Stimulated activated CD8-positive, alpha-beta memory T cell treated with anti-CD3 and anti-CD28 coated beads, Interleukin-4, amount 100 ng/mL, for 4 hours (primary cell): ENCODE measurements at places on chromosomes 12 and 14.

GRCh38 chr12:128513331-128513730, 246.4 kb downstream of the TMEM132C start:
- no peak for DNase-seq

DNA sequence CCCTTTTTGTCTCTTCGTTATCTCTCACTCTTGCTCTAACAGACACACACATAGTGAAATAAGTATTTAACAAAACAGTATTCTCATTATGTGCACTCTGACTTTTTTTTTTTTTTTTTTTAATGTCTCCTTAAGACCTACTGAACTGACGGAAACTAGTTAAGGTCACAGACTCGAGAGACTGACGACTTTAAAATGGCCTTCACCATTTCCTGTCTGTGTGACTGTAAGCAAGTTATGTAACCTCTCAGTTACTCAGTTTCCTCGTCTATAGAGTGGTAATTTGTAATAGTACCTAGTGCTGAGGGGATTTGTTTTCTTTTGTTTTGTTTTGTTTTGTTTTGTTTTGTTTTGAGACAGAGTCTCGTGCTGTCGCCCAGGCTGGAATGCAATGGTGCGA, 284.8 kb downstream of the FBXL14 start:
- no peak for DNase-seq

DNA sequence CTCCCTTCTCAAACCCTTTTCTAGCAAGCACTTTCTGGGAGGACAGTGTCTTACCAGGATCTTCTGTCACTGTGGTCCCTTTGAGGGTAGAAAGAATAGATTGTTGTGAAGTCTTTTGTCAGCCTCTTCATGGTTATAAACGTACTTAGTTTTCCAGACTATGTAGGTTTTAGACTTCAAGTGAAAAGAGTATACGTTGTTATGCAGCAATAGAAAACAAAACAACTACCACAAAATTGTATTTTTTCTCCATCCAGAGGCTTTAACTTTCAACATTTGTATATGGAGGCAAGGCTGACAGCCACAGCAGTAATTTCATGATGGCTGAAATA, 23.7 kb downstream of the PRKCH start:
- DNase-seq = no peak

DNA sequence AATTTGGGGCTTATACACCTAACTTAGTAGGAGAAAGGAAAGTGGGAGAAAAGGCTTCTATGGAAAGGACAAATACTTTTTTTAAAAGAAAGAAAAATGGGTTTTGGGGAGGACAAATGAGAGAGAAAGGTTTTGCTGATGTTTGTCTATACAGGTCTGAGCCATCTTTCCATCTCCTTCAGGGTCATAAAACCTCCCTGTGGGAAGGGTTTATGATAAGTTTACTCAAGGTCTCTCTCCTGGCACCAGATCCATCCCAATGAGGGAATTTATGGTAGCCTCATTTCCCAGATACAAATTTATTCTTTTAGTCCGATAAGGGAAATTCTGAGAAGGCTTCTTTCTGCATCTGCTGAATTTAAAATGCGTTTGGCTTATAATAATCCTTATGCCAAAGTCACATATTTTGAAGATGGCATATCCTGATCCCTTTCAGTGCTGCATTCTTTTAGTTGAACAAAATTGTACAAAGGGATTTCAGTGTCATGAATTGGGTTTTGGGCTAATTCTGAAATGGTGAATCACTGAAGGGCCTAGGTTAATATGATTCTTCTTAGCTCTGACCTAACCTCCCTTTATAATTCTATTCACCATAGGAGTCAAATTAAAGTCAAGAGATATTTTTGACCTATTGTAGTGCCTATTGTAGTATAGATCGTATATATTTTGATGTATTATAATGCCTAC, 173.5 kb upstream of the DYRK2 start:
- DNase-seq = no peak

GRCh38 chr12:49885118-49885517, 18.6 kb downstream of the FAIM2 start:
- DNase-seq = no peak

- no peak for DNase-seq
Observed at GRCh38 chr12:47231456-47231855, 151.7 kb upstream of the AMIGO2 start.

DNA sequence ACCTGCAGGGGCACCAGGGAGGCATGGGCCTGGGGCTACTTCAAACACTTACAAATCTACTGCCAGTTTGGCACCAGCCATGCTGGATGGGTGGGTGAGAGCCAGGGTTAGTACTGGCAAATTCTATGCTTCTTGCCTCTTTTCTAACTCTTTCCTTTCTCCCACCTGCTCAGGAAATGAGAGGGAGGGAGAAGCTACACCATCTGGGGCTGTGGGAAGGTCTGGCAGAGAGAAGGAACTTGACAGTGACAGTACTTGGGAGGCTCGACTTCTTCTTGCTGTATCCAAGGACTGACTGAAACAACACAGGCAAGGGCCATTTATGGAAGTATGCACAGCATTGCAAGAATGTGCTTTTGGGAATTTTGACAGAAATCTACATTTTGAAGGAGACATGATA, 149.6 kb upstream of the DYRK2 start:
- no peak for DNase-seq

DNA sequence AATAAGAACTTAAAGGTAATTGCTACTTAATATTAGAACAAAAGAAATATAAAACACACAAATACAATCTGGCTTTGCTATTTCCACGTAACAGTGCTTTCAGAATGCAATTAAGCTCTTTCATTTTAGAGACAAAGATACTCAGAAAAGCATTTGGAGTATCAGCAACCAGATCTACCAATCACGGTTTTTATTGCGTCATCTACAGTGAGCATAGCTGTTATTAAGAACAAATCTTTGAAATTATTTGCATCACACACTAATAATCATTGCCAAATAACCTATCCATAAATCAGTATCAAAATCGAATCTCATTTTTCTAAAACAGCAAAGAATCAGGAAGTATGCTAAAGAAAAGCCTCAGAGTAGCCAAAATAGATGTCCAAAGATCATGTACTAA, 26.9 kb upstream of the GARIN2 start:
- DNase-seq = no peak

GRCh38 chr12:131221061-131221956, 267.6 kb downstream of the ADGRD1 start:
- no peak for DNase-seq

- DNase-seq = no peak
Observed at GRCh38 chr12:117649796-117650195, 288.4 kb upstream of the NOS1 start.

GRCh38 chr12:18436170-18436569, 174.9 kb downstream of the PIK3C2G start:
- no peak for DNase-seq

- no peak for DNase-seq
Observed at GRCh38 chr14:33505963-33506329, 444.9 kb downstream of the EGLN3 start.

DNA sequence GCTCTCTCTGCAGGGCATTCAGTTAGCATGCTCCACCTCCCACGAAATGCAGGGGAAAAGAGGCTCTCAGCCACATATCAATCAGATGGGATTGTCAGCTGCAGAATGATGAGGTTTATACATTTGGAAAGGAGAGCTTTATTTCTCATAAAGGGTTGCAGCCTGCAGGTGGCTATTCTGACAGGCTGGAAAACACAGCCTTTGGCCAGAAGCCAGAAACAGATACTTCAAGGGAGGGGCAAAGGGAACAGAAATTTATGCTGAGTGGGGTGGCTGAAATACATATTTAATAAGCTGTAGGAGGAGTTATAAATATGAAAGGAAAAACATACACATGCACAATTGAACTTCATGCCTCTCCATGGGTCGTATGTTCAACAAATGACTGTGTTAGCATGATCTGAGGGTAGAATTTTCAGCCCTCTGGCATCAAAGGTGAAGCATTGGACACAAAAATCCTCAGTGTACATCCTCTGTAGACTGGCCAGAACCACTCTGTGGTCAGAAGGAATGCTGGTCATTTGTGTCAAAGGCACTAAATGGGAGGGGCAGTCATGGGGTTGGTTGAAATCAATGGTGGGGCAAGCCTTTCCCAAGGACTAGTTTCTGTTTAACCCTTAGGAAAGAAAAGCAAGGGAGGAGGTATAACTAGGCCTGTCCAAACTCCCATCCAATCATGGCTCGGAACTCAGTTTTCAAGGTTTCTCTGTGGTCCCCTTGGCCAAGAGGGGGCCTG, 62.4 kb downstream of the TMX1 start:
- DNase-seq = no peak

- DNase-seq = no peak
Observed at GRCh38 chr12:92718483-92718990, 15.7 kb downstream of the PLEKHG7 start.

- DNase-seq = no peak
Observed at GRCh38 chr14:99520571-99521081, 39.4 kb downstream of the CCNK start.

- DNase-seq = no peak
Observed at GRCh38 chr12:80033448-80033847, 65.9 kb upstream of the OTOGL start.

GRCh38 chr14:36721877-36722276, 60.2 kb downstream of the PAX9 start:
- no peak for DNase-seq

- DNase-seq = no peak
Observed at GRCh38 chr12:112025808-112026375, 12.7 kb downstream of the ERP29 start.

DNA sequence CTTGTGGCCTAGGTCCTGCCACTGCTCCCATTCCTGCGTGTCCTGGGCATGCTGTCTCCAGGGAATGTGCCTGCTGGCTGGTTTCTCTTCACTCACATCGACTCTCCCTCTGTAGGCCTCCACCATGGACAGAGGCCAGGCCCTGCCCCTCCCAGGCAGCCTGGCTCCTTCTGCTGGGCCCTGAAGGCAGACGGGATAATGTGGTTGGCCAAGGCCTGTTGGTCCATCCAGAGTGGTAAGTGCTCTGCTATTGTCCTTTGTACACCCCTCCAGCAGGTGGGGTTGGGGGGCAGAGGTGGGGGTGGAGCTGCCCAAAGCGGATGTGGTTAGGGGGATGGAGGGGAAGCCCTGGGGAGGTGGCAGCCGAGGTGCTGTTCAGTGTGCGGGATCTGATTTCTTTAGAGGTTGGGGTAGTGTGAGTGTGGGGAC, 9.5 kb upstream of the NR4A1 start:
- DNase-seq = no peak

GRCh38 chr14:74109369-74109768, 24.6 kb downstream of the LIN52 start:
- no peak for DNase-seq

DNA sequence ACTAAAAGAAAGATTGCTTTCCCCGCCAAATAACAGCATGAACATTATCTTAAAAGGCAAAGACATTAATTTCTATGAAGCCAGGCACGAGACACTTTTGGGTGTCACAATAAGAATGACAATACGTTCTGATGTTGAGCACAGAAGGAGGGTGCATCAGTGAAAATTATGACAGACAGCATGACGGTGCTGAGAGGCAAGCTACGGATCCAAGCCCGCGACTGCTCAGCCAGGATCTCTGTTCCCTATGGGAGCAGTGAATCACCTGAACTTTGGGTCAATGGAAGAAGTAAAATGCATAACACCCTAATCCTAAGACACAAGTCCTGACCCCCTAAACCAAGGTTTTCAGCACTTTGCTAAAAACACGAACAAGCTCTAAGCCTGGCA, 51.7 kb downstream of the SLC25A47 start:
- no peak for DNase-seq

DNA sequence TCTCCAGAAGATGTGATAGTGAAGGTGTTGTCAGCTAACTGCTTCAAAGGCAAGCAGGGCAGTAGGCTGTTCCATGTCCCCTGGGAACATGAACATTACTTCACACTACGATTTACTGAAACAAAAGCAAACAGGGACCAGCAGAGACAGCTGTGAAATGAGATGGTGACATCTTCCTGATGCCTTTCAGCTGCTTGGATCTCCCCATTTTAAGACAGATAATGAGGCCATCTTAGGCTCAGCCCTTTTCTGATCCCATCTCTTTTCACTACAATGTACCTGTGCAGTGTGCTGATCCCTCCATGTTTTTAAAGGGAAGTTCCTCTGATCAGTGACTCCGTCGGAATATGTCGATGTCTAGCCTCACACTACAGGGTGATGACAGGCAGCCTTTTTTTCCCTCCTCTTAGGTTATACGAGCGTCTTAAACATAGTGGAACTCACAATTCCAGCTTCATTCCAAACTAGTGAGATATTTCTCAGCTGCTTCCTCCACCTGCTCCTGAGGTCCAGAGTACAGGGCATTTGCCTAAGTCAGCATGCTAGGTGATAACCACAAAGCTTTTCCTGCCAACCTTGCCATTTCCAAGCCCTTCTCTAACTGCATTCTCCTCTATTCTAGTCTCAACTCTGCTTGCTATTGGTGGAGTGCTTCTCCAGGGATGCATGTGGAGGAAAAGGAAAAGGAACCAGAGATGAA, 87.6 kb upstream of the EGLN3 start:
- no peak for DNase-seq

DNA sequence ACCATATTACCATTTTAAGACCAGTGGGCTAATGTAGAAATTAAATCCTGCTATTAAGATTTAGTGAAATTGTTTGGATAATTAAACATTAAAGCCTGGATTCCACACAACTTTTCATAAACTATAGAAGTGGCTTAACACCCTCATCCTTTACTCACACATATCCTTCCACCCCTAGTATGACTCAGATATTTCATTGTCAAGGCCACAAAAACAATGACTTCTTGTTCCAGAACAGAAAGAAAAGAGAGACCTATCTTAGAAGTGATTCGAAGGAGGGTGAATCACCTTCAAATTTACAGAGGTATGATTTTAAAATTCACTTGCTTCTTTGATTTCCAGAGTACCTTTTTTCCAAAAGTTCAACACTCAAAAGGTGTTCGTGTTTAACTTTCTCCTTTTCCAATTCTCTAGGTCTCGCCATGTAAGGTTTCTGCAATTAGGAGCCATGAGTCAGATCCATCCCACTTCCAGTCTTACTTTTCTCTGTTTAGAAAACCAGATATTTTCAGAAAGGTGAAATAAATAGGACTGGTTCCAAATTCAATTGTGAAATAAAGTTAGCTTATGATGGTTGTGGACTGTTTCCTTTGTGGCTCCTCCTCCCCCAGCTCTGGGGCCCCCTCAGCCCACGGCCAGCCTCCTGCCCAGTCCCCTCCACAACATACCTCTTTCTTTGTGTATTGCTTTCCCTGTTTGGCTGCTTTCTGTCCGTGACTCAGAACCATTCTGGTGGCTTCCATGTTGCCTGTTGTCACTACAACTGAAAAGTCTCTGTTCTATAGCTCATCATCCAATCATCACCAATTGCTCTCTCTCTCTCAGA, 24.6 kb upstream of the MGP start:
- DNase-seq = no peak

DNA sequence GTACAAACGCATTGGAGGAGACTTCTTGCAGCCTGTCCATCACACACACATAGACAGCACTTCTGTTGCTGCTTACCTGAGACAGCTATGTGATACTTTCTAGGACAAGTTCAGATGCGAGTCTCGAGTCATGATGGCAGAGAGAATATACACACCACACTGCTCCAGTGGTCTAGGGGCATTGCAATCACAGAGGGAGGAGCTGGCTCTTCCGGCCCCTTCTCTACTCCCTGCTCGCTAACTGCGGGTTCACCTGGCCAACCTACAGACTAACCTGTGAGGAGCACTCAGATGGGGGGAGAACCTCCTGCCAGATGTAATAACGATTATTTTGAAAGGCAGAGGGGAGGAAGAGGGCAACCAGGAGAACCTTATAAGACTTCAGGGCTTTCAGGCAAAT, 30.7 kb downstream of the EMP1 start:
- no peak for DNase-seq

- no peak for DNase-seq
Observed at GRCh38 chr14:22848351-22849164, 12.2 kb downstream of the MMP14 start.

- DNase-seq = no peak
Observed at GRCh38 chr12:106585521-106586277, 2.9 kb downstream of the RFX4 start.

- DNase-seq = no peak
Observed at GRCh38 chr12:48454667-48455066, 17.7 kb upstream of the ANP32D start.
